Activated CD4-positive, alpha-beta T cell treated with anti-CD3 and anti-CD28 coated beads for 1 hour (primary cell): ENCODE measurements at places on chromosomes 13 and 19.

DNA sequence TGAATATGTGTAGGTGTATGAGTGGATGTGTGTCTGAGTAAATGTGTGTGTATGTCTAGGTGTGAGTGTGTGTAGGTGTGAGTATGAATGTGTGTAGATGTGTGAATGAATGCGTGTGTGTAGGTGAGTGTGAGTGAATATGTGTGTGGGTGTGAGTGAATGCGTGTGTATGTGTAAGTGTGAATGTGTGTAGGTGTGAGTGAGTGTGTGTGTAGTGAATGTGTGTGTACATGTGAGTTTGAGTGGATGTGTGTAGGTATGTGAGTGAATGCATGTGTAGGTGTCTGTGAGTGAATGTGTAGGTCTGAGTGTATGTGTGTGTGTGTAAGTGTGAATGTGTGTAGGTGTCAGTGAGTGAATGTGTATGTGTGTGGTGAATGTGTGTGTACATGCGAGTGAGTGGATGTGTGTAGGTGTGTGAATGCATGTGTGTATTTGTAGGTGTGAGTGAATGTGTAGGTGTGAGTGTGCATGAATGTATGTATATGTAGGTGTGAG, 201.0 kb upstream of the ZNF536 start:
- DNase-seq: no peak

GRCh38 chr19:21611659-21612402, 106.4 kb downstream of the ZNF429 start:
- no peak for DNase-seq

GRCh38 chr13:94481941-94482340, 2.5 kb upstream of the DCT start:
- no peak for DNase-seq

GRCh38 chr13:102548811-102549210, 48.0 kb upstream of the TPP2 start:
- no peak for DNase-seq

DNA sequence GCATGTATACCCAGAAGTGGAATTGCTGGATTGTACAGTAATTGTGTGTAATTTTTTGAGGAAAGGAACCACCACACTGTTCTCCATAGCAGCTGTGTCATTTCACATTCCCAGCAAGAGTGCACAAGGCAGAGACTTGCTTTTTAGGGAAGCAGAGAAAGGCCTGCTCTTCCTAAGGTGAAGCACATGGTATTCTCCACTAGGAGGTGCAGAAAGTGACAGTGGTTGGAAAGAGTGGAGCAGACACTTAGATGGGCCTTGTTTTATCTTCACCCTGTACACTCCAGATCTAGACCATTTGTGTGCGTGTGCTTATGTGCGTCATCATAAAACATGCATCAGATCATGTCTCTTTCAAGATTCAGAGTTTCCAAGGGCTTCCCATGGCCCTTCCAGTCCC, 35.0 kb downstream of the FAM124A start:
- no peak for DNase-seq

GRCh38 chr19:49570138-49570856, 10.1 kb downstream of the NOSIP start:
- DNase-seq: peak; percentile 55

DNA sequence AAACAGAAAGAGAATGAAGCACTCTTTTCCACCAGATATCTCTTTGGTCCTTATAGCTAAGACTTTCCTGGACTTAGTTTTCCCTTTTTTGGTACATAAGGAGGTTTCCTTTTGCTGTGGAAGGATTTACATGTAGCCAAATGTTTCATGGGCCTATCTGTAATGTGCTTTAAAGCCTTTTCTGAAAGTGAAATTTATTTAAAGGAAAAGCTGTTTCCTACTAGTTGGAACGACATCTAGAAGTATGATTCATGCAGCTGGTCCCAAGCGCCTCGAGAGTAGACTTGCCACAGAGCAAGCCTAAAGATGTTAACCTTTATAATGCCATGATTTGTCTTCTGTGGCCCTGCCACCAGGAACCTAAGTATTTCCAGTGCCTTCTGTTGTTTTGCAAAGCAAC, 390.3 kb downstream of the DLEU7 start:
- no peak for DNase-seq

DNA sequence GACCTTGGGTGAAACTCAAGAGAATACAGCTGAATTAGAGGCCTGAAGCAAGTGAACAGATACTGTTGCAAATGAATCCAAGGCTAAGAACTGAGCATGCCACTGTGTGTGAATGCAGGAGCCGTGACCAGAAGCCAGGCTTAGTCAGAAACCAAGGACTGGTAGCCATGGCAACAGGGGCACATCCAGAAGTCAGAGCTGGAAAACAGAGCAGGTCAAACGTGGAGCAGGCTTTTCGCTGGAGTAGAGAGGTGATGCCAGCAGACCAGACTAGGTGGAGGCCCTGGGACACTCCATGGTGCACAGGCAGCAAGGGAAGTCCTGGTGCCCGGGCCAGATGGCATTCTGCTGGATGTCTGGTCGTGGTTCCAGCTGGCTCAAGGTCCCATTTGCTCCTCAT, 564.1 kb downstream of the PCDH9 start:
- no peak for DNase-seq

GRCh38 chr13:74129500-74130191, 4.6 kb downstream of the KLF12 start:
- DNase-seq: no peak

DNA sequence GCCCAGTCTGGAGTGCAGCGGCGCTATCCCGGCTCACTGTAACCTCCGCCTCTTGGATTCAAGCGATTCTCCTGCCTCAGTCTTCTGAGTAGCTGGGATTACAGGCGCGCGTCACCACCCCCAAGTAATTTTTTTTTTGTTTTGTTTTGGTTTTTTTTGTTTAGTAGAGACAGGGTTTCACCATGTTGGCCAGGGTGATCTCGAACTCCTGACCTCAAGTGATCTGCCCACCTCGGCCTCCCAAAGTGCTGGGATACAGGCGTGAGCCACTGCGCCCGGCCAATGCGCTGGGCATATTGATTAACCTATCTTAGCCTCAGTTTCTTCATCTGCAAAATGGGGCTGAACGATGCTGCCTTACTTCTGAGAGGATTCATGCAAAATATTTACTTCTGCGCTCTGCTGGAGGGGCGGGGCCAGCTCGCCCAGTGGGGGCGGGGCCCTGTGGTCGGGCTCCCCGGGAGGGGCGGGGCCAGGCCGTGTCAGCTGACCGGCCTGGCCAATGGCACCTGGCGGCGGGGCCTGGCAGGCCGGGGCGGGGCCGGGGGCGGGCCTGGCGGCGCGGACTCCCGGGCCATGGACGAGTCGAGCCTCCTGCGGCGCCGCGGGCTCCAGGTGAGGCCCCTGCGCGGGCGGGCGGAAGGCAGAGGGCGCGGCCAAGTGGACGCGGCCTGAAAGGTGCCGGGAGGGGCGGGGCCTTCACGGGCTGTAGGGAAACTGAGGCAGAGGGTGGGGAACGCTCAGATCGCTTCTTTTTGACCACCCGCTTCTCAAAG, at the start of gene MAST3:
Gene MAST3 (plus strand): TSS at position 562 of the 776 bp plus-strand sequence. CDS start 15 bp downstream, at position 577.
- peak; percentile 85 for DNase-seq

DNA sequence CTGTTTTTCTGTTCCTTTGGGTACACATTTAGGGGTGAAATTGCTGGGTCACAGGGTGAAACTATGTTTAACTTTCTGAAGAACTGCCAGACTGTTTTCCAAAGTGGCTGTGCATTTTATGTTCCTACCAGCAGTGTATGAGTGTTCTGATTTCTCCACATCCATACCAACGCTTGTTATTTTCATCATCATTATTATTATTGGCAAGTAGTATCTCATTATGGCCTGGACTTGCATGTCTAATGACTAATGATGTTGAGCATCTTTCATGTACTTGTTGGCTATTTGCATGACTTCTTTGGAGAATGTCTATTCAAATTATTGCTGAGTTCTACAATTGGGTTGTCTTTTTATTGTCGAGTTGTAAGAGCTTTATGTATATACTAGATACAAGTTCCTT, 321.8 kb upstream of the HTR2A start:
- DNase-seq: no peak

- DNase-seq: no peak
Observed at GRCh38 chr13:65063753-65064152, 2166.4 kb downstream of the PCDH9 start.

DNA sequence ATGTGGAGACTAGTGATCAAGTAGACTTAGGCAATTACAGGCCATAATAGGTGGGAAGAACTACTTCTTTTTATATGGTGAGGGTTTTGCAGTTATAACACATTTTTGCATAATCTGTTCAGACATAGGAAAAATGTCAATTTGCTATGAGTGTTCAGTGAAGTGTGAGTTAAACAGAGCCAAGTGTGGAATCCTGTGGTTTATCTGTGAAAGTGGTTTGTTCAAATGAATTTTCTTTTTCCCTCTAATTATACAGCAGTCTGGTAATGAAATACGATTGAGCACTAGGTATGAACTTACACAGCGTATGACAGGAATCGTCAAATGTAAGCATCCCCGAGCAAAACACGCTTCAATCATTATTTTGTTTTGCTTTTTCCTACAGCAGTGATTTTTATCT, 178.3 kb downstream of the STK24 start:
- no peak for DNase-seq

- DNase-seq: no peak
Observed at GRCh38 chr19:33096005-33096404, 15.0 kb downstream of the GPATCH1 start.

- DNase-seq: peak; percentile 35
Observed at GRCh38 chr19:42528354-42529247, at the start of gene CEACAM1. Gene CEACAM1, minus strand, starts transcription at chr19:42528481. Its CDS starts 107 bp downstream, at chr19:42528374.

GRCh38 chr19:55089342-55089944, 13.8 kb downstream of the EPS8L1 start:
- DNase-seq: no peak

DNA sequence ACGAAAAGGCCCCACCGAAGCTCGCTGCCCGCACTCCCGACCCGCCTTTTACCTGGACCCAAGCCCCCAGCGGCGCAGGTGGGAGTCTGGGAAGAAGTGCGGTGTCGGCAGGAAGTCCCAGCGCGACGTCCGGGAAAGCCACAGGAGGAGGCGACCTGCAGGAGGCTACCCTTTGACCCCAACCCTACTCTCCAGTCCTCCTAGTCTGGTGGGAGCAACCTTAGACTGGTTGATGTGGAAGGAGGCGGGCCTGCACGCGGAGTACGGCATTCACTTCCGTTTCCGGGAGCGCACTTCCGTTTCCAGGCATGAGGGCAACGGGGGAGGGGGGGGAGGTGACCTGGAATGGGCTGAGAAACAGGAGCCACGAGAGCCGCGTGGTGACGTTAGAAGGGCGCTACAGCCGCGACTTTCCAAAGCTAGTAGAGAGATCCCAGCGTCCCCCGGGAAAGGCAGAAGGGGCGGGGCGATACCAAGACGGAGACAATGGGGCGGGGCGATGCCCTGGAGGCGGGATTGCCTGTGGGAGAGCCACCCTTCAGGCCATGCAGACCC, 28.5 kb downstream of the ZNF266 start:
- DNase-seq: peak; percentile 17

DNA sequence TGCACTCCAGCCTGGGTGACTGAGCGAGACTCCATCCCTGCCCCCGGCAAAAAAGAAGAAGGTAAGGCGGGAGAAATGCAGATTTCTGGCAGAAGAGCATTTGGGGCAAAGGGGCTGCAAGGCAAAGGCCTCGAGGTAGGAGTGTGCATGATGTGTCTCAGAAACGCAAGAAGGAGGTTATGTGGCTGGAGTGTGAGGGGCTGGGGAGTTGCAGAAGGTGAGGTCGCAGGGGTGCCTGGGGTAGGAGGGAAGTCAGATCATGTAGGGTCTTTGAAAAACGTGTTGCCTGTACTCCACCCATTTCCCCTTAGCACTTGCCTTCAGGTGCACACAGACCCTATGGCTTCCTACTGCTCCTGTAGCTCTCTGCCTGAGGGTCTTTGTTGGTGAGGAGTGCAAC, 29.9 kb downstream of the KCTD15 start:
- DNase-seq: no peak

- no peak for DNase-seq
Observed at GRCh38 chr19:17075864-17076542, 426 bp downstream of the MYO9B start.

GRCh38 chr19:38203197-38203596, 20.8 kb downstream of the DPF1 start:
- no peak for DNase-seq

- no peak for DNase-seq
Observed at GRCh38 chr19:4360641-4361151, 17.3 kb downstream of the MPND start.

DNA sequence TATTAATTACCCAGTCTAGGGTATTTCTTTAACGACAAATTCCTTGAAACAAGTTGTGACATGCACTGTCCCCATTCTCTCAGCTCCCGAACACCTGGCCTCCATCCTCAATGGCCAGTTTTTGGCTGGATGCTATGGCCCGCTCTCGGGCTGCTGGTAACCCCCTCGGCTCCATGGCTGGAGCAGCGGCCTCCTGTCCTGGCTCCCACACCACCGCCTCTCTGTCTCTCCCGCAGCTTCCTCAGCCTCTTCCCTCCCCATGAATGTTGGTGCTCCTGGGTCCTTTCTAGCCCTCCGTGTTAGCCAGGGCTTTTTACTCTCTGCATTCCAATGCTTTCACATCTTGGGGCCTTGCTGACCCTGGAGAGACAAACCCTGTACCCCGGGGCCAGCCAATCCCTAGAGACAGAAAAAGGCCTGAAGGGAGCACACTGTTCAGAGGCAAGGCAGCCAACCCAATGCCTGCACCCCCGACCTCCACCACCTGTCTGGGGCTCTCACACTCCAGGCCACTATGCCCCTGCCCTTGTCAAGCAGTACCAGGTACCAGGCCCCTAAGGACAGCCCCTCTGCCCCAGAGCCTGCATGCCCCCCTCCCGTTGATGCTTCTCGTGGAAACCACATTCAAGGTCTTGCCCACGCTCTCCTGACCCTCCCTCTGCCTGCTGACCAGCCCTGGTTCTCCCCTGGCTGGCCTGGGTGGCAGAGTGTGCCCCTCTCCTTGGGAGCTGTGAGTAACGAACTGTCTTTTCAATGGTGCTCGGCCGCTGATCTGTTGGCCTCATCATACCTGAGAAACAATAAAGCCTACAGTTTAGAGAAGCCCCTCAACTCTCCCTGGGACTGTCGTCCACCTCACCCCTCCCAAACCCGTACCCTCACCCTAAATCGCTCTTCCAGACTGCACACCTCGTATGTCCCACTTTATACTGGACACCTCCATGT, 86.9 kb upstream of the GPR183 start:
- DNase-seq: peak; percentile 6

DNA sequence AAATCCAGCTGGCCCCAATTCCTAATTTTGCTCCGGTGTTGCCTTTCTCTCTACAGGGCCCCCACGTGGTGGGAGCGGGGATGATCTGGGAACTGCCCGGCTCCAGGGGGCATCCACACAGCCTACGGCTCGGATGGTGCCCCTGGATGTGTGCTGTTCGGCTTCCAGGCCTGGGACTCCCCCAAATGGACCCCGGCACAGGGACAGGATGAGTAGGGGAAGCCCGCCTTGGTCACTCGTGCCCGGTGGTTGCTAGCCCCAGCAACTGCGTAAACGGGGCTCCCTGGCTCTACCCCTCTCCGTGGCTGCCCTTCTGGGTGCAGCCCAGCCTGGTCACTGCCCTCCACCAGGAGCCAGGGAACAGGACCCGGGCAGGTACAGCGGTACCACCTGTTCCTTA, 111.5 kb downstream of the TEX26 start:
- DNase-seq: no peak

DNA sequence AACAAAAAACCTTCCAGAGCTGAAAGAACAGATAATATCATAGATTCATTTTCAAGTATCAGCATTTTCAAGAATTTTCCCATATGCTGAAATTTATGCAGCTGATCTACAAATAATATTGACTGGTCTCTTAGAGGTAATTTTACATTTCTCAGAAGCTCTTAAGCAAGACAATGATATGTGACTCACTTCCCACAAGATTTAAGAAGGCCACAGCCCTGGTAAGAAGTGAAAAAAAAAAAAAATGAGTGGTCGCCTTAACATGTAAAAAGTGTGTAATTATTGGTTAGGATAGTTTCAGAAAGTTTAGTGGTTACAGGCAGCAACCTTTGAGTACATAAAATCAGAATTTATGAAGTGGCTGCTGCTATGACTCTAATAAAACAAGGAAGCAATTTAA, 54.5 kb downstream of the NUFIP1 start:
- no peak for DNase-seq
